ENCODE measurements at places on chromosomes 2 and 18.

- DNase-seq: peak; percentile 21
Measured at GRCh38 chr2:174023591-174024523, 58.7 kb upstream of the SP3 start.

- no peak for DNase-seq
Measured at GRCh38 chr2:153228904-153229303, 249.7 kb downstream of the RPRM start.

DNA sequence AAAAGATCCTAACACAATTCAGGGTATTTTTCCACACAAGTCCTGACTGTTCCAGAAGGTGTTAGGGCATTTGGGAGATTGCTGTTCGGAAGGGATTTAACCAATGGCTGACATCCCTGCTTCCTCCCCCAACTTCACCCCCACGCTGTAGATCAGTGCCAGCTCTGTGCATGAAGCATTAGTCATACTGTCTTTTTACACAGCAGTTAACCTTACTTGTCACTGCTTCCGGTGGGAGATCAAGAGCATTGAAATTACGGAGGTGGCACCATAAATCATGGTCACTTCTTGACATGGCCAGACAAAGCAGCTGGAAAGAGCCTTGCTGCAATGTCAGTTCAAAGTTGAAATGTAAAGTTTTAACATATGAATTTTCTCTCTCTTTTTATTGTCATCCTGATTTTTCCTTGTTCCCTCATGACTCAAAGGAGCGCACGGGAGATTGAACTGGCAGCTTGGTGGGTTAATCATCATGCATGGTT, 70.2 kb downstream of the HRH4 start:
- no peak for DNase-seq

GRCh38 chr18:10139783-10140410, 226.1 kb downstream of the VAPA start:
- DNase-seq: no peak

DNA sequence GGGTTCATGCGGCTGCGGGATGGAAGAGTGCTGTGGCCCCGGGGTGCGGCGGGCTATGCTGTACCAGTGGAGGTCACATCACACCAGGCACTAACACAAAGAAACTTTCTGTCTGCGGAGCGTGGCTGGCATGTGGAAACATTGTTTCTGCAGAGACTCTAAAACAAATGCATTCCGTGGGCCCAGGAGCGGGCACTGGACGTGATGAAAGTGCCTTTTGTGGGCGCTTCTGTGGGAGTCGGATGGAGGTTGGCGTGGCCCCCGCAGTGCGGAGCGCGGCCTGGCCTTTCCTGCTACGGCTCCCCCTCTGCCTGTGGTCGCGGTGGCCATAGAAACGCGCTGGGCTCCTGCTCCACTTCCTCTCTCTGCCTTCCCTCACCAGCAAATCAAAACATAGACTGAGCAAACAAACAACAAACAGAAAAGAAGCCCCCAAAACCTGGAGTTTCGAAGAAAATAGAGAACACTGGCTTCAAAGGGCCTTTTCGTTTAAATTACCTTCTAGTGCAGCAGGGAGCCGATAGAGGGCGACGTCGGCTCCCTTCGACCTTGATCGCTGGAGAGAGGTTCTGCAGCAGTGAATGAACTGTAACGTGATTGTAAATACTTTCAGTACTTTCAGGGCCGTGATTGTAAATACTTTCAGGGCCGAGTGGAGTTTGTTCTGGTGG, 51.4 kb downstream of the KIF5C start:
- peak; percentile 57 for DNase-seq

DNA sequence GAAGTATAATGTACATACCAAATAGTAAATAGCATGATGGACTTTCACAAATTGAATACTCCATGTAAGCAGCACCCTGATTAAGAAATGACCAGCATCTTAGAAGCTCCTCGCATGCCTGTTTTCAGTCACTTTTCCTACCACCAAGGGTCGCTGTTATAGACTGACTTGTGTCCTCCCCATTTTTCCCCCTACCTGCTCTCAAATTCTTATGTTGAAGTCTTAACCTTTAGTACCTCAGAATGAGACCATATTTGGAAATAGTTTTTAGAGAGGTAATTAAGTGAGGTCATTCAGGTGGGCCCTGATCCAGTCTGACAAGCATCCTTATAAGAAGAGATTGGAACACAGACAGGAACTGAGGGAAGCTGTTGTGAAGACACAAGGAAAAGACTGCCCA, 125.9 kb downstream of the LYPD6 start:
- DNase-seq: no peak
